H1 (cell line): ENCODE measurements at places on chromosomes 16 and 17. TPM values are rescaled to one million over a fixed set of nuclear protein-coding genes. Genes with fewer than 3 reads are reported as not detected.

Gene CHD9NB
- 3.8 and 4.5 TPM in 2 replicates for total RNA-seq

Gene OR1A1
- not detected in 2 replicates for total RNA-seq

Gene SHISA9
- total RNA-seq, result 39.8 and 41.9 TPM in 2 replicates

DNA sequence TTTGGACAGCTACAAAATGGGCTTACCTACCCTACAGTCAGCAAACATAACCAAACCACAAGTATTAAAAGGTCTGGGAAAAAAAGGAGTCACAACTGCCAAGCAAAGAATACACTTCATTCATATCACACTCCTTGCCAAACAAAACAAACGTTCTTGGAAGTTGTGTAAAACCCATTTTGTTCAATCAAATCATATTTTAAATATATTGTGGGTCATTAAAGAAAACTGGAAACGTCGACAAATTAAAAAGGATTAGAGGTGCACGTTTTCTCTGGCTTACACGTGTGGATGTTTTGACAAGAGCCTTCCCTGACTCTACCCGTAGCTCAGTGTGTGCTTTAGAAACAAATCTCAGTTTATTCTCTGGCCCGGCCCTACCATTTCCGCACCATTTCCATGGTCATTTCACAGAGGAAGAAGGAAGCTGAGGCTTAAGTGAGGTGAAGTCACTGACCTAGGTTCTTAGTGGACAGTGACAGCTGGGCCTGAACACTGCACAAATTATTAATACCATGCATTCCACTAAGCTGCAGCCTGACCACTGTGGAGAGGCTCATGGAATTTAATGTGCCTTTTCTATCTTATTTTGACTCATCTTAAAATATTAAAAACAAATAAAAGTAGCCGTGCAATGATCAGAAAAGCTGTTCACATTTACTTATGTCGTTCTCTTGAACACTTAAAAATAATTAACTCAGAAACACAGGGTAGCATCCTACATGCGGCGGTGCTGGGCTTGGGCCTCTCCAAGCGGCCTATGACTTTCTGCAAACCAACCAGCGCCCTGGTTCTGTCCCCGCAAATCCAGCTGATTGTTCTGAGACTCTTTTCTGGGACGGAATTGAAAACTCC is 968 bp downstream of the CEP112 start:
- DNase-seq, result no peak

DNA sequence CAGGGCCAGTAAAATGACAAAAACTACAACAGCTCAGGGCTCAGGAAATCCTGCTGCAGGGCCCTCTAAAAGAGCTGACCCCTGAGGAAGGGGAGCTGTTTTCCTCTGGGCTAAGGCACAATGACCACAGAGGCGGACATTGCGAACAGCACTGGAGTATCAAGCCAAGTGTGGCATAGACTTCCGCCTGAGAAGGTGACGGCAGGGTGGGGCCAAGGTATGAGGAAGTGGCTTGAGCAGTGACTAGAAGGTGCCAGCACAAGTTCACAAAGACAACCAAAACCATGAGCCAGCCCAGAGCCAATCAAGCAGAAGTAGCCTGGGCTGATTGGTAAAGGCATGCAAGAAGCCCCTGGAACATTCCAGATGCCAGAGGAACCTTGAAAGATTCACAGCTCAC is 13.9 kb downstream of the ERN2 start:
- DNase-seq, result no peak

- no peak for DNase-seq
These were observed 16.6 kb downstream of the G6PC1 start for GRCh38 chr17:42917236-42917603.

GRCh38 chr17:80614332-80615047 is 69.9 kb downstream of the RPTOR start:
- no peak for DNase-seq

- DNase-seq, result no peak
These were observed 17.0 kb downstream of the SGSM2 start for GRCh38 chr17:2354311-2354710.
